ENCODE measurements at places on chromosomes 1 and 21.

DNA sequence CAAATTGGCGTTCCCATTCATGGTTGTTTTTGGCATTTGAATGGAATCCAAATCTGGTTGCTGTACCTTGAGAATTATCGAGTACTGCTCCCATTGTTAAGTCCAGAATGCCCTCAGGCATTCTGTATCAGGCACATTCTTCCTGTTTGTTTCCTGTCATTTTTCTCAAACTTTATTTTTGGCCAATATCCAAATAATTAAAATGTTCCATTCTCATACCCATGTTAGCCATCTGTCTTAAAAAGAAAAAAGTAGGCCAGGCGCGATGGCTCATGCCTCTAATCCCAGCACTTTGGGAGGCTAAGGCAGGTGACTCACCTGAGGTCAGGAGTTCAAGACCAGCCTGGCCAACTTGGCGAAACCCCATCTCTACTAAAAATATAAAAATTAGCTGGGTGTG is 29.3 kb upstream of the SHISA4 start:
- no peak for DNase-seq

GRCh38 chr1:161077426-161077825 is 7.7 kb upstream of the ARHGAP30 start:
- no peak for DNase-seq

- DNase-seq = no peak
These were observed 36.8 kb downstream of the NTPCR start for GRCh38 chr1:232987046-232987773.

DNA sequence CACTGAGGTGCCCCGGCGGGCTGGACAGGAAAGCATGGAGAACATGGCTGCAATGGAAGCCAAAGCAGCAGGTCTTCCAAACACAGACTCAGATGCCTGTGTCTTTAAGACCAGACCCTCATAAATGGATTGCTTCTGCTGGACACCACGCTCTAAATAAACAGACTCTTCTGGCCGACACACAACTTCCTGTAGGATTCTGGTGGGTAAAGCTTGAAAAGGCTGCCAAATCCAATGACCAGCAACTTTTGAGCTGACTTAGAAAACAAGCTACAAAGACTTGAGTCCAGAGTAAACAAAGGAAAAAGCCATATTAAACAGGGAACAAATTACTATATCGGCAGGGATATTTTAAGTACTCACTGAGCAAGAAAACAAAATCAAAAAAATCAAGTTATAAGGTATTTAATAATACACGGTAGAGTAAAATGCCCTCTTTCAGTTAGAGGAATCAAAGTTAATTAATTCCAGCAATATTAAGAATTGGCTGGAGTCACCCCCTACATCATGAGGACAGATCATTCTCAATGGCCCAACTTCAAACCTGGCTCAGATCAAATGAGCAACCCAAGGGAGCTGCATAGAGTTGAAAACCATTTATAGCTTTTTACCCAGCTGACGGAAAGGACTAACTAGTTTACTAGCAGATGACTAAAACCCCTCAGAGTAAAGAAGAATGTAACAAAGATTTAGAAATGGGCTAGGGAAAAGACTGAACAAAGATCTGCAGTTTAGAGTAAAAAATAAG is 102.4 kb downstream of the TGFBR3 start:
- DNase-seq = no peak

DNA sequence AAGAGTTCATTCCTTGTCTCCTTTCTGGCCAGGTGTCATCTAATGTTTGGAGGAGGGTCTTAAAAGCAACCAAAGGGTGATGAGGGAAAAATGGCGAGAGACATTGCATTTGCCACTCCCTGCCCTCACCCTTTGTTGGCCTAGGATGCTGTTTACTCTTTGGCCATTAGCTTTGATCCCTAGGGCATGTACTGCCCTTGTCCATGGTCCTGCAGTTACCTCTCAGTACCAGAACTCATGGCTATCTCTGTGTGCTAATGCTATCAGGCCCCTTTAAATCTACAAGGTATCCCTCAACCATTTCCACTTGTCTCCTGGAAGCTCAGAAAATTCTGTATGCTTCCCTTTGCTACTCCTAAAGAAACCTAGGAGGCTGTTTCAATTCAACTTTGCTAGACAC is 424.8 kb upstream of the PLXNA2 start:
- DNase-seq = no peak

- DNase-seq = no peak
These were observed 2.0 kb downstream of the SLC6A17 start for GRCh38 chr1:110152133-110152785.

DNA sequence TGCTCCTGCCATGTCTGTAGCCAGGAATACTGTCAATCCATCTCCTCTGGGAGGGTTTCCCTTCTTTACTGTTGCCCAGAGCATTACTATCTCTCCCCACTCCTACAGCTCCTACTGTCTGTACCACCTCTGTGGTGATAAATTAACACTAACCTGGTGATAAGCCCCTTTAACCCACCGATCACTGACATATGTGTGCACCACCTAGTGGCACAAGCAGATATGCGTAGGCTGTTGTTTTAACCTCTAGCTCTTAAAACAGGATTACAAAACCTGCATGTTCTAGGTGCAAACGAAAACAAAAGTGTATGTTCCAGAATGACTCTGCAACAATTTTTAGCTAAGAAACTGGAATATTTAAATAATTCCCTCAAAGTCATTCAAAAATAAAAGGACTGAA is 93.9 kb upstream of the BEND5 start:
- no peak for DNase-seq

DNA sequence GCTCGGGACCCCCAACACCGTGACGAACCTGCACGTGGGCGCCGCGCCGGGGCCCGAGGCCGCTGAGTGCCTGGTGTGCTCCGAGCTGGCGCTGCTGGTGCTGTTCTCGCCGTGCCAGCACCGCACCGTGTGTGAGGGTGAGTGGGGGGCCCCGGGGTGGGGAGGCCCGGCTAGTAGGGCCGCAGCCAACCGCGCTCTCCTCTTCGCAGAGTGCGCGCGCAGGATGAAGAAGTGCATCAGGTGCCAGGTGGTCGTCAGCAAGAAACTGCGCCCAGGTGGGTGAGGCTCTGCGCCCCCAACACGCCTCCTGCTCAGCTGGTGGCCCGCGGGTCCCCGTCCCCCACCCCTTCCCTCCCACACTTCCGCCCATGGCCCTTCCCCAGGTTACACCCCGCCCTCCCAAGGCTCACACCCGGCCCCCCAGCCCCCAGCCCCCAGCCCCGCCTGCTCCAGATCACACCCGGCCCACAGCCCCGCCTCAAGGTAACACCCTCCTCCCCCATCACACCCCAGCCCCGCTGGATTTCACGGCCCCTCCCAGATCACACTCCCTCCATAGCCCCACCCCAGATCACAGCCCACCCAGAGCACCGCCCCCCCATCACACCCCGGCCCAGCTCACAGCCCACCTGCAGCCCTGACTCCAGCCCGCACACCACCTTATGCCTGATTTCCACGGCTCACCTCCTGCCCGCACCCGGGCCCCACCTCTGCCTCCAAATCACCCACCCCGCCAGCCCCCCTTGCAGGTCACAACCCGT is 2.4 kb upstream of the MMP23B start:
- peak; percentile 67 for DNase-seq

- no peak for DNase-seq
These were observed 24.6 kb upstream of the PEX19 start for GRCh38 chr1:160309571-160309970.

- DNase-seq = no peak
These were observed 5.5 kb downstream of the CTNNBIP1 start for GRCh38 chr1:9904596-9904995.

DNA sequence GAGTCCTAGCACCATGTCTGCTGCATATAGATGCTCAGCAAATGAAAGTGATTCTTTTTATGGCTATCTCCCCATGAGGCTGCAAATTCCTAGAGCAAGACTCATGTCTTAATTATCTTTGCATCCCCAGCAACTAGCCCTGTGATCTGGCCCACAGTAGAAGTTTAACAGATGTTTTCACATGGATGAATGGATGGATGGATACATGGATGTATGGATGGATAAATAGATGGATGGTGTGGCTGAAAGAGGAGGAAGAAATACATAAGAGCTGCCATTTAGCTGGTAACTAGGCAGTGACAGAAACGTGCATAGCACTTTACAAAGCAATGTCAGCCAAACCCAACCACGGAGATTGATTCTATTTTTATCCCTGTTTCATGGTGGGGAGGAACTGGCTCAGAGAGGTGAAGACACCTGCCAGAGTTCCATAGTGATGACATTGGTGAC is 32.7 kb upstream of the ZBTB40 start:
- DNase-seq = no peak

GRCh38 chr1:39141925-39142324 is 62.6 kb upstream of the MACF1 start:
- DNase-seq = no peak

GRCh38 chr1:207454046-207454964 is at the start of gene CR2:
Gene CR2 (plus strand): TSS chr1:207454328. CDS start chr1:207454419, 91 bp downstream.
- DNase-seq = peak; percentile 47

DNA sequence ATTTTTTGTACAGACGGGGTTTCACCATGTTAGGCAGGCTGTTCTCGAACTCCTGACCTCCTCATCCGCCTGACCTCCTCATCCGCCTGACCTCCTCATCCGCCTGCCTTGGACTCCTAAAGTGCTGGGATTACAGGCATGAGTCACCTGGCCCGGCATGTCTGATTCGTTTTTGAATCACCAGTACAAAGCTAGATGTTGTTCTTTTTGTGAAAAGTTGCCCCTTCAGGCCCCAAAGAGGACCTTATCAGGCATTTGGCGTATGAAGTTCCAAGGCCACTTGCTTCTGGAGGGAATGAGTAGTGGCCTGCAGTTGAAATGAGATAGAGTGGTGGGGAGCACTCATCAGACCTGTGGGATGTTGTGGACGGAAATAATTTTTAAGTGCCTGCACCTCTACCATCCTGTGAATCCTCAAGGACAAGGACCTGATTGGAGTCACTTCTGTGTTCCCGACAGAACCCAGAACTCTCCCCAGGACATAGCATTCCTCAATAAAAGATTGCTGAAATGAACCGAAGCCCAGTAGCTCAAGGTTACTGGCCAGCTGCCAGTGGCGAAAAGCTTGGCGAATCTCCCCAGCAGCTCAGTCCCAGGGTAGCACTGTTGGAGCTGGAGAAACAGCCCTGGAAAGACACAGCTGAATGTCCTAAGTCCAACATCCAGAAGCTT is 50.1 kb downstream of the NDUFS5 start:
- DNase-seq = no peak

GRCh38 chr1:24795236-24795635 is 50.0 kb downstream of the CLIC4 start:
- DNase-seq = no peak

DNA sequence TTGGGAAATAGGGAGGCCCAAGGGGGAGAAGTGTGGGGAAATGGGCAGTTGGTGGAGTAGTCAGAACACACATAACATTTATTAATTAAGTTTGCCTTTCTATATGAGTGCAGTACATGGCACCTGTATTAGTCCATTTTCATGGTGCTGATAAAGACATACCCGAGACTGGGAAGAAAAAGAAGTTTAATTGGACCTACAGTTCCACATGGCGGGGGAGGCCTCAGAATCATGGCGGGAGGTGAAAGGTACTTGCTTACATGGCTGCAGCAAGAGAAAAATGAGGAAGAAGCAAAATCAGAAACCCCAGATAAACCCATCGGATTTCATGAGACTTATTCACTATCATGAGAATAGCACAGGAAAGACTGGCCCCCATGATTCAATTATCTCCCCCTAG is 1.6 kb upstream of the SLC35A3 start:
- DNase-seq = no peak
